AG09309 (cell line): ENCODE measurements at places on chromosomes 11 and 22.
A peak's percentile ranks its signal among the peaks of the same experiment; 100 is the strongest.

- DNase-seq = no peak
These were observed 15.4 kb upstream of the POU2AF2 start for GRCh38 chr11:111230122-111230465.

GRCh38 chr11:35013514-35014233 is 97.3 kb downstream of the PDHX start:
- DNase-seq = no peak

DNA sequence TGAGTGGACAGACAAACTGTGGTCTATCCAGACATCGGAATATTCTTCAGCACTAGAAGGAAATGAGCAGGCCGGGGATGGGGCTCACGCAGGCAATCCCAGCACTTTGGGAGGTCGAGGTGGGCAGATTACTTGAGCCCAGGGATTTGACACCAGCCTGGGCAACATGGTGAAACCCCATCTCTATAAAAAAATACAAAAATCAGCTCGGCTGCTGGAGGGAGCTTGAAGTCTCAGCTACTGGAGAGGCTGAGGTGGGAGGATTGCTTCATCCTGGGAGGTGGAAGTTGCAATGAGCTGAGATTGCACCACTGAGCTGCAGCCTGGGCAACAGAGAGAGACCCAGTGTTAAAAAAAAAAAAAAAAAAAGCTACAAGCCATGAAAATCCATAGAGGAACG is 8.0 kb upstream of the CTSD start:
- DNase-seq = no peak

DNA sequence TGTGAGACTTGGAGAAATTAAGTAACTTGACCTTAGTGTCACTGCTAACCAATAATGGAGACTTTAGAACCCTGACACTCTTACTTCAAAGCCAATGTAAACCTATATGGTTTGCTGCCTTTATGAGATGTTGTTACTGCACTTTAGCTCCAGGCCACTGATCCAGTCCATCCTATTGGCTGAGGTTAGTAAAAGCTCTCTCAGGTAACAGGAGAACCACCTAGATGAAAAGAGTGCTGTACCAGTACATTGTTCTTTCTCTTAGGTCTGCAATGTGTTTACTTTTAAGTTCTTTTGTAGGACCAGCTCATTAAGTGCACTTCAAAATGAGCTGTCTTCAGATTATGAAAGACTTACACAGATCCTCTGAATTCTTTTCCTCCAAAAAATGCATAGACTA is 994.0 kb upstream of the FAT3 start:
- DNase-seq = no peak

DNA sequence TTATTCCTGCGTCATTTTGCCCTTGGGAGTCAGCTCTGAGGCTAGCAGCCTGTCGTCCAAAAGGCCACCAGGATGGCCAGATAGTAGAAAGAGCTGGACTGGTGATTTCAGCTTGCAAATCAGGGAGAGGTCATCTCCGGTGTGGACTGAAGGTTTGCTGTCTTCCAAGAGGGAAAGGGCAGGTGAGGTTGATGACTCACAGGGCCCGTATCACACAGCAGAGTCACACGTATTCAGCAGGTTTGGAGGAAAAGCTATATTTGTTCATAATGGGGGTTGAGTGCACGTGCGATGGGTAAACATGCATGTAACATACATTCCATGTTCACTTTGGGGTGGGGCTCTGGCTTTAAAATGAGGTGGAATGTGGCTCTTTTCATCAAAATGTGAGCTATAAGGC is 25.6 kb downstream of the MRPL21 start:
- no peak for DNase-seq

DNA sequence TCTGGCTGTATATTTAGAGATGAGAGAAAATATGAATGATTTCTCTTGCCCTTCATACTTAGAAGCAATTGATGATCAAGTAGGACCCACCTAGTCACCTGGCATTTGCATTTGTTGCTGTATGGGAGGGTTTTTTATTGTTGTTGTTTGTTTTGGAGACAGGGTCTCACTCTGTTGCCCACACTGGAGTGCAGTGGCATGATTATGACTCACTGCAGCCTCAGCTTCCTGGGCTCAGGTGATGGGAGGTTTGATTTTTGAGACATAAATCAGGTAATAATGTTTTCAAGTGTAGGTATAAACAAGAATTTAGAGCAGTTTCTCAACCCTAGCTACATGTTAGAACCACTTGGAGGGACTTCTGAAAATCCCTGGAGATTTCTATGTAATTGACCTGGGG is 63.0 kb downstream of the TNRC6B start:
- DNase-seq = no peak

- no peak for DNase-seq
These were observed 36.8 kb downstream of the NEU3 start for GRCh38 chr11:75025561-75025960.

- DNase-seq = no peak
These were observed 18.8 kb downstream of the FAR1 start for GRCh38 chr11:13687271-13687670.

DNA sequence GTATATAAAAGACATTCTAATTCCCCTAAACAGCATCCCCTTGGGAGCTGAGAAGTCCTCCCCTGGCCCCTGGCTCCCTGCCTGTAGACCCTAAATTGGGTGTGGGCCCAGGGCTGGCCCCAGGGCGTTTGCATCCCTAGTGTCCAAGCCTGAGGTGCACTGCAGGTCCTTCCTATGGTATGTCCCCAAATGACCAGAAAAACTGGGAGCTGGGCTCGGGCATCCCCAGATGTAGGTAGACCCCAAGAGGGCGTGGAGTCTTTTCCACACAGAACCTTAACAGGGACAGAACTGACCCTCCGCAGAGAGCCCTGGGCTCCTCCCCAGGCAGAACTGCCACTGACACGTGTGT is 782 bp upstream of the OSBPL5 start:
- no peak for DNase-seq

DNA sequence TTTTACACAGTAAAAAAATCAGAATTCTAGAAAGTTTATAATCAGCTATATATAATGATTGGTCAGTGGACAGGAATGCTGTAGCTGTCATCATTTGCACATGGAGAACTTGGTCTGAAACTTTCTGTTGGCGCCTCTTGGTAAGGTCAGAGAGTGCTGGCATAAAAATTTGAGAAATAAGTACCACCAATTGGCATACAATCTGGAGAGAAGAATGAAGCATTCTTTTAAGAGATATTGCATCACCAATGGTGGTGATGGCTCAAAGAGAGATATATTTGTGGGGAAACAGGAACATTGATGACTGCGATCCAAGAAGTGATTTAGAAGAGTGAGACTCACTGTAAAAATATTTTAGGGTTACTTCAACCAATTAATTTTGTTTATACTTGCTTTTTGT is 19.8 kb upstream of the OOSP1 start:
- DNase-seq = no peak

DNA sequence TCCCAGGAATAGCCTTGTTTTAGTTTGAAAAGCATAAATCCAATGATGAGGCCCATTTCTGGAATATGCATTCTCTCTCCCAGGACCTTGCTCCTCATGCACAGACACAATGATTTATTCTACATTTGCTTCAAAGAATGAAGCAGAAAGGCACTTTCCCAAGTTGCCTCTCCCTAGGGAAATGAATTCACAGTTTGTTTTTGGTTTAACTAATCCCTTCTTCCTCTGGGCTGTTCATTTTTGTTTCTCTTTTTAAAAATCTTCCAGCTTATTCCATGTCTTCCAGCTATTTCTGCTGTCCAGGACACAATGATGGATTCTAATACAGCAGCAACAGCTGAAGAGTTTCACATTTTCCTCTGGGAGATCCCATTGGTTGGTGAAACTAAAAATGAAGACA is 1529.2 kb upstream of the TENM4 start:
- no peak for DNase-seq

GRCh38 chr11:1826552-1827094 is 8.2 kb upstream of the SYT8 start:
- peak; percentile 29 for DNase-seq

GRCh38 chr22:31734512-31734911 is 15.4 kb downstream of the PRR14L start:
- DNase-seq = no peak

DNA sequence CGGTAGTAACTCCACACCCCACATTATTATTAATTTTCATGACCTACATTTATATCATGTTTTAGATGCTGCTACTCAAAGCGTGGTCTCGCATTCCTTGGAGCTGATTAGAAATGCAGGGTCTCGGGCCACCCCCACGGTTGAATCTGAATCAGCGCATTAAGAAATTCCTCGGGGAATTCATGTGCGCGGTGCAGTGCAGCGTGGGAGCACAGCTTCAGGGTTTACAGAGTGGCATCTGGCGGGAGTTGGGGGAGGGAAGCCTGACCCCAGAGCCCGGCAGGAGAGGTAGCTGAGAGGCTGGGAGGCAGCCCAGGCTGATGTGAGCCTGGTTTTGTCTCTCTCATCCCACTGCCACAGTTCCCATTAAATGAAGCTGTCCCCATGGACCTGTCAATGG is 48.1 kb upstream of the DAGLA start:
- DNase-seq = no peak

DNA sequence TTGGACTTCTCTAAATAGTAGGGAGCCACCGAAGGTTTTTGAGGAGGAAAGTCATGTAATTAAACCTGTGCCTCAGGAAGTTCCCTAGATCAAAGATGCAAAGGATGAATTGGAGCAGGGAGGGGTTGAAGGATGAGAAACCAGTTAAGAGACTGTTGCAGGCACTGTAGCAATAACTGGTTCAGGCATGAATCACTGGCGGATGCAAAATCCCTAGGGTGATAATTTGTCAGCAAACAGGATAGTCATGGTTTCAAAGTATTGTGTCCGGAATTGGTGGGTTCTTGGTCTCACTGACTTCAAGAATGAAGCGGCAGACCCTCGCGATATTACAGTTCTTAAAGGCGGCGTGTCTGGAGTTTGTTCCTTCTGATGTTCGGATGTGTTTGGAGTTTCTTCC is 19.9 kb downstream of the TRIOBP start:
- no peak for DNase-seq

- peak; percentile 16 for DNase-seq
These were observed 7.9 kb downstream of the MRPL16 start for GRCh38 chr11:59802639-59803176.

DNA sequence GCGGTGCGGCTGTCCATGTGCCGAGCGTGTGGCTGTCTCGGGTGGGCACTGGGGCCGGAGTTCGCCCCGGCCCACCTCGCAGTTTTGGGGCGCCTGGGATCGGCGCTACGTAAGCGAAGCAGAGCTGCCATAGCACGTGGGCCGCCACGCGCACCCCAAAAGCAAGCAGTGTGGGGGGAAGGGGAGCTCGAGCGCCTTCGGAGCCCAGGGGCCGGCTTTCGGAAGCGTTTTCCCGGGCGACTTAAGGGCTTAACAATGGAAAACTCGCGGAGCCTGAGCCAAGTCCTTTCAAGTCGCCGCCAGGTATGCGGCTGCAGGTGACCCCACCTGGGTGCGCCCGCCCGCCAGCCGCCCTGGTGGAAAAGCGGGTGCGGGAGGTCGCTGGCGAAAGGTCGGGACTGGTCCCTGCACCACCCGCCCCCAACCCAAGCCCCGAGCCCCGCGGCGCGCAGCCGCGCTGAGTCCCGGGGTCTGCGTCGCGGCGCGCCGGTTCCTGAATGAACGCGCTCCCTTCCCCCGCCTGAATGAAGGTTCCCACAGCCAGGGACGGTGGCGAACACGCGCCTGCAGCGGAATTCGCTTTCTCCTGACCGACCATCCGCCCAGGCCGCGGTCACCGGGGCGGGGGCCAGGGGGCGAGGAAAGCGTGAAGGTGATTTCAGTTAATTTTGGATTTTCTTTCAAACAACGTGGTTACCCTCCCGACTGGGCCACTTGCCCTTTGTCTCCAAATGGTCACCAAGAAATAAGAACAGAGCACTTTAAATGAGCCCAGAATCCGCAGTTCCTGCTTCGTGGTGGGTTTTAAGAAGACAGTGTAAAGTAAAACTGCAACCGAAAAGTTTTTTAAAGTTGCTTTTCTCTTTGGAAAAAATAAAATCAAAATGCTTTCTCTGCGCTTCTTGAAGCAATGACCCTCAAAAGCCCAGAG is 2.8 kb upstream of the CCND1 start:
- DNase-seq = no peak

GRCh38 chr11:119417726-119418540 is 5.0 kb downstream of the THY1 start:
- peak; percentile 87 for DNase-seq

DNA sequence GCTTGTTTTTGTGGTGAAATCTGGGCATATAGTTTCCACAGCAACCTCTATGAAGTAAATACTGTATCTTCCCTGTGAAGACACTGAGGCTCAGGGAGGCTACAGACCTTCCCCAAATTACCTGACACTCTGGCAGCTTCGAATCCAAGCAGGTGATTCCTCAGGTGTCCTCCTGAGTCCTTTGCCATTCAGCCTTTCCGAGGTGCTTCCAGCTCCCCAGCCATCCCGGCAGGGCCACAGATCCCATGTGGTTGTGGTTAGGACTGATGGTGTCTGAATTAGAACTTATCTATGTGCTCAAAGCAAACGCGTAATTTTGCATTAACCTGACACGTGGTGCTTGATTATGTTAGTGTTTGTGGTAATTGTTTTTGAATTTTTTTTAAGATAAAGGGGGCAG is 785.6 kb downstream of the BRD1 start:
- DNase-seq = no peak

DNA sequence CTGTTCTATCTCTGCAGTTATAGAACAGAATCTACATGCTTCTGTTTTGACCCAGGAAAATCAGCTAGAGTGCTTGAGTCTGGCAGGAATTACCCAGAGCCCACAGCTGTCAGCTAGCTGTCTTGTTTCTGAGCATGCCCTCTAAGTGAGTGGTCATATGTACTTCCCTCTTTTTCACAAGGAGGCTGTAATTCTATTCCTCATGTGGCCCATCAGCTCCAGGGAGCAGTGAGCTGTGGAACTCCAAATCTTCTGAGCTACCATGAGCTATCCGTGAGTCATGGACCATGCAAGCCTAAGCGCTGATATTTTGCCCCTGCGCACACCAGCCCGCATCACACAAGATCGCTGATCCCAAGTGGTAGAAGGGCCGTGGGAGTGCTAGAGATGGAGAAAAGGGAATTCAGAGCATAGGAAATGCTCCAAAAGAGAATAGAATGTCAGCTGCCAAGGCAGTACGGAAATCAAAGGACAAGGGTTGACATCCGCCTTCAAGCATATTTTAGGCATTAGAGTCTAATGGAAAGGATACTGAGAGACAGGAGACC is 5.4 kb downstream of the FJX1 start:
- DNase-seq = peak; percentile 56

GRCh38 chr11:110452720-110453119 is 23.0 kb downstream of the FDX1 start:
- no peak for DNase-seq

GRCh38 chr11:65718964-65719492 is 1.6 kb downstream of the RNASEH2C start:
- no peak for DNase-seq

- no peak for DNase-seq
These were observed 502.4 kb downstream of the INSC start for GRCh38 chr11:15617126-15617525.
